ENCODE measurements at places on chromosomes 6 and 20.
A peak's percentile ranks its signal among the peaks of the same experiment; 100 is the strongest.

DNA sequence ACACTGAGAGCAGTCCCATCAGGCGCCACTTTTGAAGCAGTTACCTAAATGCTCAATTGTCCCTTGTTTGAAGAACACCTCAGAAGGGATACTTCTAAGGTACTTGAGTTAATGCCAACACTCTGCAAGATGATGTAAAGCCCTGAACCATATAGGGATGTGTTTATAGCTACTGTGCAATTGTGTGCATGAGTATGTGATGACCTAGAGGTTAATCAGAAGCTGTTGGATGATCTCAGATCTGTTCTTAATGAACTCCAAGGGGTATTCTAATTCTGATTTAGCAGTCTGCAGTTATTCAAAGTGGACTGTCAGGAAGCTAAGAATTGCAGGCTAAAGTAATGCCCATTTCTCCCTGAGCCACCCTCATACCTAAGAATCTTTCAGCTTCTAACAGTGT lies 158.3 kb downstream of the TMEM242 start:
- no peak for DNase-seq

- DNase-seq: no peak
Measured at GRCh38 chr6:144190593-144190992, 40.3 kb downstream of the STX11 start.

GRCh38 chr6:126873351-126873750 lies 245.1 kb upstream of the RSPO3 start:
- no peak for DNase-seq

- DNase-seq: no peak
Measured at GRCh38 chr6:143270026-143270425, 180.5 kb downstream of the ADAT2 start.

GRCh38 chr6:127121637-127121960 lies 3.1 kb downstream of the RSPO3 start:
- no peak for DNase-seq

- no peak for DNase-seq
Measured at GRCh38 chr20:52087471-52087870, 104.1 kb downstream of the ZFP64 start.

- no peak for DNase-seq
Measured at GRCh38 chr6:98215531-98215930, 618.8 kb upstream of the POU3F2 start.

- no peak for DNase-seq
Measured at GRCh38 chr20:36883977-36884535, 8.1 kb downstream of the TLDC2 start.

DNA sequence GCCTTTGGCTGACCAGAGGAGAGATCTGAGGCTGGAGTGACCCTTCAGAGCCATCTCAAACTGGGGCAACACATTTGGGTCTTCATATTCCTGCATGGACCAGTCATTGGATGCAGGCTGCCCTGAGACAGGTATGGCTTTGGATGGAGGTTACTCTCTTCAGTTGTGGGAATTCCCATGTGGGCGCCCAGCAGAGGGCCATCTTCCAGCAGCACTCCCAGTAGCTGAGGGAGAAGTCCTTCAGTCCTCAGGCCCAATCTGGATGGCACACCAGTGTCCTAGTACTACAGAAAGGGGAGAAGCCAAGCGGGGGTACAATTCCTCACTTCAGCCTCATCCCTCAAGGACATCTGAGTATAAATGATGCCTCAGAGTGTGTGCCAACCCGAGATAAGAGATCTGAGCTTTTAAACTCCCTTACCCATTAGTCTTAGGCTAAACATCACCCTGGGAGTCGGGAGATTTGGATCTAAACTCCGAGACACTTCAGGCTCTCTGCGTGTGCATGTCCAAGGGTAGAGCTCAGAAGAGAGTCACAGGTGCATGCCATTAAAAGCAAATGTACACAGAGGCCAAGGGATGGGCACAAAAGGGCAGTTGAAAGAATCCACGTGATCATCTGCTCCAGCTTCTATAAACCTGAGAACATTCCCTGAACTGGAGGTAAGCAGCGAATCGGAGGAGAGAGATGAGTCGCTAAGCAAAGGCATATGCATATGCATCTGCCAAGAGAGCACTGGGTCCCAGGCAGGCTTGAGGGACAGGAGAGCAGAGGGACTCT lies 204.6 kb downstream of the CD83 start:
- DNase-seq: no peak

GRCh38 chr6:84568971-84569370 lies 195.4 kb downstream of the TBX18 start:
- DNase-seq: no peak

DNA sequence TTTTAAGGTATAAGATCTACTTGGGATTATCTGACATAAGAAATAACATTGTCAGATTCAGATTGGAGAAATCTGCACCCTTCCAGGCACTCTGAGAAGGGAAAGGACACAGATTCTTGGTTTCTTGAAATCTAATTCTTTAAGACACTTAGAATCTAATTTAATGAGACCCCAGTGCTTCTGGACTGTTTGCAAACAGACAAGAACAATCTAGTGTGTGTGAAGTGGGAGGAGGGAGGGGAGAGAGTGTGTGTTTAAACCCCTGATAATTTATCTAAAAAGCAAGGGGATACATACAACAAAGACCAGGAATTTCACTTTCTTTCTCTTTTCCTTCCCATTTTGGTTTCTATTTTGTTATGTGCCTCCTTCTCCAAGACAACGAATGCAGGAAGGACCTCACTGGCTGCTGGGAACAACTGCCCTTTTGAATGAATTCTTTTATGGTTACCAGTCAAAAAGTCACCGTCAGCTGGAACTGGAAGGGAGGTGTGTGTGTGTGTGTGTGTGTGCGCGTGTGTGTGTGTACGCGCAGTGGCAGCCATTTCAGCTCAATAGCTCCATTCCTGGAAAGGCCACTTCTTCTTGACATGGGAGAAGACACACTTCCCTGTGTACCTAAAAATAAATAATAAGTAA lies 129.4 kb downstream of the BCAS1 start:
- peak; percentile 48 for DNase-seq

- DNase-seq: no peak
Measured at GRCh38 chr6:44472250-44472945, 84.9 kb downstream of the CDC5L start.

DNA sequence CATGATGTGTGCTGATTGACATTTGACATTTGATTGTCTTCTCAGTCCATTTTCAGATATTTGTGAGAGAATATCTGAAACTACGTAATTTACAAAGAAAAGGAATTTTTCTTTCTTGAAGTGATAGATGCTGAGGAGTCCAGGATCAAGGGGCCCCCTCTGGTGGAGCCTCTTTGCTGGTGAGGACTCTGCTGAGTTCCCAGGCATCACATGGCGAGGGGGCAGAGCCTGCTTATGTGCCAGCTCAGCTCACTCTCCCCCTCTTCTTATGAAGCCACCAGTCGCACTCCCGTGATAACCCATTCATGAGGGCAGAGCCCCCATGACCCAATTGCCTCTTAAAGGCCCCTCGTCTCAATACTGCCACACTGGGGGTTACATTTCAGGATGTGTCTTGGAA lies 91.3 kb downstream of the RPP40 start:
- DNase-seq: no peak

GRCh38 chr6:18585032-18585573 lies 198.0 kb downstream of the RNF144B start:
- peak; percentile 38 for DNase-seq

- no peak for DNase-seq
Measured at GRCh38 chr20:8943631-8944030, 125.3 kb upstream of the PLCB4 start.

- no peak for DNase-seq
Measured at GRCh38 chr20:47204008-47204849, 152.3 kb downstream of the ZMYND8 start.

DNA sequence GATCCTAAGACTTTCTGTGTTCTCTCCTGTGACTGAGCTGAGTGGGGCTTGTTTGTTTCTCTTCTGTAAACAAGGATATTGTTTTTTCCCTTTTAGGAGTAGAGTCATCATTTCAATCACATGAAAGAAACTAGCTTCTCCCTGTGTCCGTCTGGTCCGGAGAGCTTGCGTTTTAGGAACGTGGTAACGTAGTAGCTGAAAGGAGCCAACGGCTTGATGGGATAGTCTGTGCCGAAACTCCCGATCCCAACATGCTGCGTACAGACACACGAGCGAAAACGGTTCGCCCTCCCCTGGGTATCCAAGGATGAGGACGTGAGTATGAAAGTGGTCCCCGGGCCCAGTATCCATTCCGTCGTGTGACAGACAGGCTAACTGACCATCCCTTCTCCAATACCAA lies 146.5 kb downstream of the ZMYND8 start:
- no peak for DNase-seq

DNA sequence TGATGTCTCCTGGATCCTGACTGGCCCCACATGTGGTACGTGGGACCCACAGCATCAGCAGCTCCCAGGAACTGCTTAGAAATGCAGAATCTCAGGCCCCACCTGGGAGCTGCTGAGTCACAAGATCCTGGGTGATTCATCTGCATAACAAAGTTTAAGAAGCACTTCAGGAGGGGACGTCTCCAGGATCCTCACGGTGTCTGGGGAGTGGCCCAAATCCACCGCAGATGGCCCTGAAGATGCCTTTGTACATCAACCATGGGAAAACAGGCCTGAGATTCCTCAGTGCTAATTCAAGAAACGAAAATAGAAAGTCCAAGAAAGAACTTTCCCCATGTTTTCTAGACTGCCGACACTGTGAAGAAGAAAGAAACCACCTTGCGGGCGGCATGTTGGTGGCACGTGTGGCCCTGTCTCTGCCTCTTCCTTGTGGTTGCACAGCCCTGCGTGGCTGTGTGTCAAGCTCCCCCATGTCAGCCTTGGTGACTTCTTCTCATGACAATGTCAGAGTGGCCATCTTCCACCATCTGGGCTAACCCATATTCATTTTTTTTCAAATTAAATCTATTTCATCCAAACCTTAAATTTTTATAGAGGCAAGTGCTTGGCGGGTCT lies 26.1 kb downstream of the RRBP1 start:
- DNase-seq: no peak

GRCh38 chr6:140897804-140898573 lies 1234.7 kb upstream of the GJE1 start:
- no peak for DNase-seq

GRCh38 chr20:4369798-4370124 lies 351.9 kb upstream of the PRND start:
- DNase-seq: no peak

GRCh38 chr20:58010666-58011065 lies 217.8 kb downstream of the ANKRD60 start:
- no peak for DNase-seq

- DNase-seq: no peak
Measured at GRCh38 chr6:35087361-35088280, 53.5 kb downstream of the TCP11 start.

- DNase-seq: no peak
Measured at GRCh38 chr6:44071670-44072451, 55.4 kb downstream of the MRPL14 start.

GRCh38 chr6:39930540-39930939 lies 3.7 kb downstream of the MOCS1 start:
- no peak for DNase-seq

DNA sequence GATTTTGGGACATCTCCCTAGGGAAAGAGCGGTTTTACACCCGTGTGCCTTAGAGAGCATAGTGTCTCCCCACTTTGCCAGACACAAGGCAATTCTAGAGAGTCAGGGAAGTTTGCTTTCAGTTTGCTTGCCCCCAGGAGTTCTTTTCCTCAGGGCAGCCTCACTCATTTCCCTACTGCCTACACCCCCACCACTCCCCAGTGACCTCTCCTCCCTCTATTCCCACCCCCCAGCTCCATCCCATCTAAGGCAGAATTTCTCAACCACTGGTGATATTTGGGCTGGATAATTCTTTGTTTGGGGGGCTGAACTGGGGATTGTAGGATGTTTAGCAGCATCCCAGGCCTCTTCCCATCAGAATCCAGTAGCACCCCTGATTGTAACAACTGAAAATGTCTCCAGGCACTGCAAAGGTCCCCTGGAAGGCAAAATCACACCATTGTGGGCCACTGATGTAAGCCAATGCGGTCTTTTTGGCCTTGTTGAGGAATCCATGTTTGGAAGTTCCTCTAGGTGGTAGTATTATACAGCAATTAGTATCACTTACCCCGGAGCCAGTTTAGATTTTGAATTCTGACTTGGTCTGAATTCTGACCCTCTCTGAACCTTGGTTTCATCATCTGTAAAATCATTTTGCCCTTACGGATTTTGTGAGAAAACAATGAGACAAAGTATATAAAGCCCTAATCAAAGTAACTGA lies 1.3 kb downstream of the EPPIN start:
- DNase-seq: no peak

DNA sequence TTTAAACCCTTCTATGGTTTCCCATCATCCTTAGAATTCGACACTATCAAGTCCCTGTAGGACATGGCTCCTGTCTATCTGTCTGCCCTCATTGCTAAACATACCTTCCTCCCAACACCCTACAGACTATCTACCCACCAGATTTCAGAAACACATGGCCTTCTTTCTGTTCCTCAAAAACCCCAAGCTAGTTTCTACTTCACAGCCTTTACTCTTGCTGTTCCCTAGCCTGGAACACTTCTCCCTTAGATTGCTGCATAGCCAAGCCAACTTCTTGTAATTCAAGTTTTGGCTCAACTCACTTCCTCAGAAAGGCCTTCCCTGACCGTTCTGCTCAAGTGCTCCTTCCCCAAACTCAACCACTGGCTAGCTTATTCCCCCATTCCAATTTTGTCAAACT lies 156.2 kb downstream of the BTBD9 start:
- DNase-seq: no peak

GRCh38 chr6:106748547-106749207 lies 119.3 kb downstream of the QRSL1 start:
- no peak for DNase-seq

GRCh38 chr6:56040223-56040622 lies 164.8 kb upstream of the BMP5 start:
- DNase-seq: no peak

GRCh38 chr20:59625214-59625922 lies 21.0 kb downstream of the PHACTR3 start:
- DNase-seq: no peak
